Activated T-cell treated with anti-CD3 and anti-CD28 coated beads, Interleukin-2, amount 50 U/mL, for 48 hours (primary cell): ENCODE measurements at places on chromosomes 4 and X.
A peak's percentile ranks its signal among the peaks of the same experiment; 100 is the strongest.

GRCh38 chrX:71128915-71129765, 10.7 kb downstream of the MED12 start:
- DNase-seq = peak; percentile 85

DNA sequence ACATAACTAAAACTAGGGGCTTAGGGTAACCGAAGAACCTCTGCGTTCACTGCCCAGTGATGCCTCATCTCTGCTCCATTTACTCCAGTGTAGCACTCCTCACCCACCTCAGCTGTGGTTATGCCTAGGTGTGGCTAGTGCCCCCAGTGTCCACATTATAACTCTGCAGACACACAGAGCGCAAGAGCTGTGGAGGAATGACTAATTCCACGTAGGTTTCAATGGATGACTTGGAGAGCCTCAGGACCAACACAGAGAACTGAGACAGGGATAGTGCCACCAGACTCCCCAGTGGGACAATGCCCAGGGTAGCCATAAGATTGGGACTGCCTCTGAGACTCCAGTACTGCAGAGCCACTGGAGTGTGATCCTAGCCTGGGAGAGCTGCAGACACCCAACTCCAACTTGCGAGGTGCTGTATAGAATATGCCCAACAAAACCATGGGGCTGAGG, 542.4 kb upstream of the DIPK2B start:
- peak; percentile 49 for DNase-seq

- no peak for DNase-seq
These were observed 74.2 kb downstream of the ALPK1 start for GRCh38 chr4:112371361-112371760.

DNA sequence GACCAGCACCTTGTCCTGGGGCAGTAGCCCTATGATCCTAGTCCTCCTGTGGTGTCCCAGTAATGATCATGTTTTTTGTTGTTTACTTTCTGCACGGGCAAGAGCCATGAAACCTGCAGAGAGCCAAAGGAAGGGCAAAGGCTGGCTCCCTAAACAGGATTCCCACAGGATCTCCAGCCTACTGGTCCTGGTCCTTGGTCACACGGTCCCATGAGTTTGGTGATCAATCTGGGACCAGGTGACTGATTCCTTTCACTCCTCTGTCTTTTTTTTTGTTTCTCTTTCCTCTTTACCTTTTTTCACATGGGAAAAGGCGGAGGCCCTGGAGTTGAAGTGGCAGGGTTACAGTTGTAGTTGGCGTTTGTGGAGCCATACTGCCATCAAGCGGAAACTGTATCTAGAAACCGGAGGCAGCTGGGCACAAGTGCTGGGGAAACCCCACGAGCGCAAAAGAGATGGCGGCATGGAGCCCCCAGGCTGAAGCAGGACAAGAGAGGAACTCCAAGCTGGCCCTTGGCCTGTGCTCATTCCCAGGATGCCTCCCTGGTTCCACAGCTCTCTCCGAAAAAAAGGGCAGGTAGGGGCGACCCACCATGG, 34.6 kb downstream of the NBDY start:
- peak; percentile 78 for DNase-seq

DNA sequence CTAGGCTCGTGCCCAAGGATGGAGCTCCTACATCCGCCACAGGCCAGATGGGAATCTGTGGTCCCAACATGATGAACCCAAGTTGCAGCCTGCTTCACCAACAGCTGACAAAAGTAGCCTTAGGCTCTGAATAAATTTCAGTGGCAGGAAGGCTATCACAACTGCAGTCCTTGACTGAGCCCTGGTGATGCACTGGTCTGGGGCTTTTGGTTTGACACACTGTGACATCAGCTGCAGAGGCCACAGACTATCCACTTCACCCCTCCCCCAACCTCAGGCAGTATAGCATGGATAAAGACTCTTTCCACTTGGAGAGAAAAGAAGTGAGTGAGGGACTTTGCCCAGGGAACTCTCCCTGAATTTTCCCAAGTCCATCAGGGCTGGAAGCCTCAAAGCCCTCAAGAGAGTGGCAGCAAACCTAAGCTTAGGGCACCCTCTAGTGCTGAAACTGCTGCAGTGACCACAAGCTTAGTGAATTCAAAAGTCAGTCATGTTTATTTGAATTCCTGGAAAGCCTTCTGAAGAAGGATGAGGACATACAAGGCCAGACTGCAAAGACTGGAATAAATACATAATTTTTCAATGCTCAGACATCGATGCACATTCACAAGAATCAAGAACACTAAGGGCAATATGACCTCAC, 135.0 kb upstream of the TENT5D start:
- peak; percentile 25 for DNase-seq

GRCh38 chr4:156568484-156568883, 403.1 kb downstream of the PDGFC start:
- no peak for DNase-seq

GRCh38 chr4:25076625-25077398, 46.1 kb upstream of the LGI2 start:
- no peak for DNase-seq

DNA sequence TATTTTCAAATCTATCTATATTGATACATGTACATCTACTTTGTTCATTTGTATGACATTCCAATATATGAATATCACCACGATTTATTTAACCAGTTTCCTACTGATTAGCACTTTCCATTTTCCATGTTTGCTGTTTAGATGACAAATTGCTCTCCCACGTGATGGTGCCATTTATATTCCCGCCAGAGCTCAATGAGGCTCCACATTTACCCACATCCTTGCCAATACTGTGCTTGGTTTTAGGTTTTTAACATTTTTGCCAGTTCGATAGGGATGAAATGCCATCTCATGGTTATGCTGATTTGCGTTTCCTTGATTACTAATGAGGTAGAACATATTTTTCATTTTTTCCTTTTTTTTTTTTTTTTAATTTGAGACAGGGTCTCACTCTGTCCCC, 86.7 kb upstream of the TRIM2 start:
- DNase-seq = peak; percentile 4

DNA sequence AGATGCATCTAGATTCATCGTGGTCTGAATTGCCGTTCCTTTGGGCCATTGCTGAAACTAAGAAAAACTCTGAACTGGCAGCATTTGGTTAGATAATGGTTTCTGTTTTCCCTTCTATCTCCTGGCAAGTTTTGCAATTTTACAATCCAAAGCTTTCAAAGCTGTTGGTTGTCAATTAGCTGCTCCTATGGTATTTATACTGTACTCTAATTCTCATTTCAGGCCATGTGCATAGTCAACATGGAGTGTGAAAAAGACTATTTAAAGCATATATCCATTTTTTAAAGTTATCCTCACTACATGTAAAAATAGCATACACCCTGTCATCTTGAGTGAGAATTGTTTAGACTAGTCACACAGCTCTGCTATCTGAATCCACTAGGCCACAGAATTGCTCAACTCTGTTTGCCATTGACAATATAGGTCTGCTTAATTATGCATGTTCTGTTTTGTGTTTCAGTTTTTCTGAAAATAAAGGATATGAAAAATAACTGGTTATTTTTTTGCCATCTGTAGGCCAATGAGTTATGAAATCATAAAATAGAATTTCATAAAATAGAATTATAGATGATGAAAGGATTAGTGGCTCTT, 27.7 kb upstream of the TEC start:
- DNase-seq = no peak

DNA sequence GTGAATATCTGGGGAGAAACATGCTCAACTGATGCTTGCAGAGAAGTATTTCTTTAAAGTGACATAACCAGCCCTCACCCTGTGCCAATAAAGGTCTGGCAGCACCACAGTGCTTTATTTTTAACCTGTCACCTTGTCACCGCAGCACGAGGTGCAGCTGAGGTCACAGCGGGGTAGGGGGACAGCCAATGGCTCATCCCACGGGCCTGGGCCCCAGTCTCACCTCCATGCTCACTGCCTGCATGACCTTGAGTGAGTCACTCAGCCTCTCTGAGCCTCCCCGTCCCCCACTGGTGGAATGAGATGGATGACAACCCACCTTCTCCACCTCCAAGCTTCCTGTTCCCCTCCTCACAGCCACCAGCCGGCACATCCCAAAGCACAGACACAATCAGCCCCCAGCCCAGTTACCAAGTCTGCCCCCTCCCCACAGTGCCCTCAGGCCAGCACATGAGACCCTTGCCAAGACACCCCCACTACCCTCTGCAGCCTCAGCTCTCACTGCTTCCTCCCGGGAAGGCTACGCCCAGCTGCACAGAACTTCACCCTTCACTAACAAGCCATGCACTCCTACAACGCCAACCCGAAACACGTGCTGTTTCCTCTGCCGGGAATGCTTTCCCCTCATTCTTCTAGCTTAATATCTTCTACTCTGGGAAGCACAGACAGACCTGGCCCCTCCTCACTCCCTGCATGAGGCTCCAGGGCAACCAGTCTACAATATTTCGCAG, 24.9 kb upstream of the MAN2B2 start:
- no peak for DNase-seq

- no peak for DNase-seq
These were observed 138.3 kb upstream of the IL1RAPL2 start for GRCh38 chrX:104427693-104428092.

- DNase-seq = no peak
These were observed 627 bp downstream of the CDKN2AIP start for GRCh38 chr4:183445097-183445428.

- DNase-seq = no peak
These were observed 218.2 kb upstream of the ZCCHC13 start for GRCh38 chrX:74085642-74086236.

DNA sequence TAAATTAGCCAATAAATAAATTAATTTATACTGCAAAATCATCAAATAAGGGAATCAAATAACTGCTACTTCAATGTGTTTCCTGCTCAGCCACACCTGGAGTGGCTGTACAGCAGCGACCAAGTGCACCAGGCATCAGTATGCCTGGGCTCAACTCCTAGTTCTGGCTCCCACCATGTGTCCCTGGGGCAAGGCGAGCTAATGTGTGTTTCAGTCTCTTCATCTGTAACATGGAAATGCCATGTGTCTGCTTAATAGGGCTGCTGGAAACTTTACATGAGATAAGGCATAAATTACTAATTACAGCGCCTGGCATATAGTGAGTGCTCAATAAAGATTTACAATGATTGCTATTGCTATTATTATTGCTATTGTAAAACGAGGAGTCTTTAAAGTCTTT, 109.1 kb upstream of the PDLIM3 start:
- DNase-seq = no peak

DNA sequence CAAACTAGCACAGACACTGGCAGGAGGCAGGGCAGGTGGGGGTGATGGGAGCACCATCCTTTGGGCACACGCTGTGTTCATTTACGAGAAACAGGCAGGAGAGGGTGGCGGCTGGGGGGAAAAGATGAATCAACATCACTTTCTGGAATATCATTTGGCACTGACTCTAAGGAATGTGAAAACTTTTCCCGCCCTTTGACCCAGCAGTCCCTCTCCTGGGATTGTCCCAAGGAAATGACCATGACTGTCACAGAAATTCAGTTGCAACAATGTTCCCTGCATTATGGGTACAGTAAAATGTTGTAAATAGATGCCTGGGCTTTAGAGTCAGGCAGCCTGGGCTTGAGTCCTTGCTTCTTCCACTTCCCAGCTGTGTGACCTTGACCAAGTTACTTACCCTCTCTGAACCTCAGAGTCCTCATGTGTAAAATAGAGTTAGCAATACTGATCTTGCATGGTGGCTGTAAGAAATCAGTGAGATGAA, 58.6 kb downstream of the ABLIM2 start:
- no peak for DNase-seq

DNA sequence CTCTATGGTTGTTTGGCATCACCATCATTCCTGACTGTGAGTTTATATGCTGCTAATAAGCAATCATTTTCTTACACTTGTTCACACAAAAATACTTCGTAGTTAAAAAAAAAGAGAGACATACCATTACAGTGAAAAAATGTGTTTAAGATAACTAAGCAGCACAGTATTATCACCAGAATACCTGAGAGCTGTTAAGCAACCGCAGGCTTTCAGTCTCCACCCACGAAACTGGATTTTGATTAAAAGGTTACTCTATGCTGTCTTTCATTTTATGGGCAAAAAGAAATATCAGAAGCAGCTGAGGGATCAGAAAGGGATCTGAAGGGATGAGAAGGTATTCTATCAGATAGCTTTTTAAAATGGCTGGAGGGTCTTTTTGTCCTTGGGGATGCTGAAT, 148.3 kb downstream of the NEK1 start:
- no peak for DNase-seq

GRCh38 chr4:96009427-96010119, 169.7 kb downstream of the PDHA2 start:
- DNase-seq = no peak

DNA sequence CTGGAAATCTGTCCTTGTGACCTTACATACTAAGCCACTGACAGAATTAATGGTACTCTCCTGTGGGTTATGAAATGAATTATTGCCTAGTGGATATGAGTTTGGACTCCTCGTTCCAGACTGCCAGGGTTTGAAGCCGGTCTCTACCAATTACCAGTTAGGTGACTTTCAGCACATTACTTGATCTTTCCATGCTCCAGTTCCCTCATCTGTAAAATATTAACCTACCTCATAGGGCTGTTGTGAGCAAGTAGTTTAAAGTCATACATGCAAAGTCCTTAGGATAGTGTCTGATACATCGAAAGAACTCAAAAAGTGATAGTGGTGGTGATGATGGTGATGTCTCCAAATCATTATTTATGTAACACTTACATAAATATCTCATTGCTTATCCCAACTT, 373.5 kb upstream of the ARX start:
- DNase-seq = no peak

DNA sequence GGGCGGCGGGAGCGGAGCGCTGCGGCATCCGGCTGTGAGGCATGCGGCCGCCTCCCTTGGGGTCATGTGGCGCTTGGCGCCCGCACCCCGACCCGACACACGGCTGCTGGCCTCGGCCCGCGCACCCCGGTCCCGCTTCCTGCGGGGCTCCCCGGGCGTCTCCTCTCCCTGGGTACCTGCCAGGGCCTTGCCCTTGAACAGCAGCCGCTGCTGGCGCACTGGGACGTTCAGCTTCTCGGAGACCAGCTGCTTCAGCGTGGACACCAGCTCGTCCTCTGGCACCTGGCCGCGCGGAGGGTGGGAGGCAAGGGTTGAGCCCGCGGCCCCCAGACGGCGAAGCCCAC, 391 bp downstream of the UBL4A start:
- DNase-seq = peak; percentile 49

GRCh38 chr4:1290165-1290977, 680 bp downstream of the MAEA start:
- no peak for DNase-seq

DNA sequence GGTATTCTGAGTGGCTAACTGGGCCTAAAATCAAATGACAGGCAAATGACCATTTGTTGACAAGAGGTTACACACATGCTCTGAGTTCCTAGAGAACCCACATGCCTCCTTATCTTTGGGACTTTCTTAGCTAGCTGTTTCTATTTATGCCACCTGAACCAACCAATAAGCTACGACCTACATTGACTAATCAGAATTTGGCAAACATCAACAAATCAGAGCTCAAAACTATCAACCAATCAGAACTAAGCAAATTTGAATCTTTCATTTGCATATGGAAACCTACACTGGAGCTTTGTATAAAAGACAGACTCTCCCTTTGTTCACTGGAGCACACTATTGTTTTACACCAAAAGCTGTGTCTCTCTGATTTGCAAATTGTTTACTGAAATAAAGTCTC, 192.0 kb downstream of the CXXC4 start:
- no peak for DNase-seq
